ENCODE measurements at places on chromosomes 4 and X. TPM values are rescaled to one million over a fixed set of nuclear protein-coding genes. Genes with fewer than 3 reads are reported as not detected.

RAB41 gene
- total RNA-seq, result not detected

TCP11X2 gene
- 0.24 TPM for total RNA-seq

CXCL3 gene
- not detected for total RNA-seq

ADH6 gene
- not detected for total RNA-seq

TCEAL7 gene
- total RNA-seq, result 3.5 TPM

GLRA3 gene
- total RNA-seq, result not detected

MAP3K15 gene
- total RNA-seq, result 1.2 TPM

ESX1 gene
- not detected for total RNA-seq

ATP6AP2 gene
- 92.1 TPM for total RNA-seq
